Stimulated activated CD8-positive, alpha-beta memory T cell treated with anti-CD3 and anti-CD28 coated beads, Interleukin-15, amount 100 ng/mL, for 24 hours (primary cell): ENCODE measurements at places on chromosomes 2 and 18.

GRCh38 chr2:201257381-201257955 is 2.9 kb upstream of the CASP8 start:
- DNase-seq, result no peak

GRCh38 chr2:101609433-101609832 is 88.1 kb upstream of the MAP4K4 start:
- DNase-seq, result no peak

DNA sequence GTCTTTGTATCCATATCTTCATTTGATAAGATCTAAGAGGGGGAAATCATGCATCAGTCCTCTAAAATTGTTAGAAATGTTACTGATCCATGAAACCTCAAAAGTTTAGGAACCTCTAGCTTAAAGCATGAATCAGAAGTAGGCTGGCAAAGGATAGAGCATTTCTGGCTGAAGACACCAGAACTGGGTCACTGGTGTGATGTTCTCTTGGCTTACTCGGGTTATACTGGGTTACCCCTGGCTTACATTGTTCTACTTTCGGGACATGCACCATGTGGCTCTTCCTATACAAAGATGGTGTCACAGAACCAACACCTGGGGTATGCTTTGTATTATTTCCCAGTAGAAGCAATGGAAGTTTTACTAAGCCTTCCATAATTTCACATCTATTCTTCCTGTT is 83.2 kb upstream of the TNP1 start:
- no peak for DNase-seq

DNA sequence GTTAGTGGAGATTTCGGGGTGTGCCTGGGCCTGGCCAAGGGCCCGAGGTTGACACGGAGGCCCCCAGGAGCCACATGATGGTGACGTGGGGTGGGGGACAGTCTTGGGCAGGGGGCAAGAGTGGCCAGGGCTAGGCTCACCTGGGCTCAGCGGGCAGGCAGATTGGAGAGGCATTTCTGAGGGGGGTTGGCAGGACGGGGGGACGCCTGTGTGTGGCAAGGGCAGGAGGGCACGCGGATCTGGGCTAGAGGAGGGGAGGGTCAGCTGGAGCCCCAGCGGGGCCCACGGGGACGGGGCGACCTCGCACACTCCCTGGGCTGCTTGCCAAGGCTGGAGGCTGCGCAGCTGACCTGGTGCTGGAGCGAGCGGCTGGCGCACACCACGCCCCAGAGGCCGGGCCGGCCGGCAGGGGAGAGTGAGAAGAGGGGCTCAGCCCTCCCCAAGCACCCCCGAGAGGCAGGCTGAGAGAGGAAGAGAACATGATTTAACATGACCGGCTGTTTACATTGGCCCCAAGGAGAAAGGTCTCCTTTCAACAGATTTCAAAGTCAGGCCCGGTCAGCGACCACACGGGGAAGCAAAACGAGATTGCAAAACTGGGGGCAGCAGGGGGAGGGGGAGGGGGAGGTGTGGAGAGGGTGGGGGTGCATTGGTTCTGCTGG is 38.0 kb upstream of the SNED1 start:
- DNase-seq, result no peak

GRCh38 chr2:184363213-184363612 is 235.1 kb upstream of the ZNF804A start:
- no peak for DNase-seq

DNA sequence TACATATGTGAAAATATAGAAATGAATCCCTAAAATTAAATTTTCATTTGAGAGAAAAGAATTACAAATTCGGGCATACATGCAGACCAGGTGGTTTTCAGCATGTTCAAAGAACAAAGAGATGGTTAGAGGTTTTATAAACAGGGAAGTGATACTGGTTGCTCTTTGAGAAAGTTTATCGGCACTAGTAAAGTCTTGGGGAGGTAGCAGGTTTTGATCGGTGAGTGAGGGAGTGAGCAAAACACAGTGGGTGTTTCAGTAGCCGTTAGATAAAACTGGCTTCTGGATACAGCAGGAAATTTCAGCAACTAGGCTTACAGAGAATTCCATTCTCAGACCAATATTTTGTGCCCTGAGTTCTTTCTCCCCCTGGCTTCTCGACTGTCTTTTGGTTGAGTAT is 51.1 kb downstream of the DSC3 start:
- DNase-seq, result no peak

GRCh38 chr2:150126143-150126740 is 361.2 kb downstream of the RND3 start:
- DNase-seq, result no peak

GRCh38 chr18:34085140-34085739 is 139.5 kb downstream of the NOL4 start:
- DNase-seq, result no peak

DNA sequence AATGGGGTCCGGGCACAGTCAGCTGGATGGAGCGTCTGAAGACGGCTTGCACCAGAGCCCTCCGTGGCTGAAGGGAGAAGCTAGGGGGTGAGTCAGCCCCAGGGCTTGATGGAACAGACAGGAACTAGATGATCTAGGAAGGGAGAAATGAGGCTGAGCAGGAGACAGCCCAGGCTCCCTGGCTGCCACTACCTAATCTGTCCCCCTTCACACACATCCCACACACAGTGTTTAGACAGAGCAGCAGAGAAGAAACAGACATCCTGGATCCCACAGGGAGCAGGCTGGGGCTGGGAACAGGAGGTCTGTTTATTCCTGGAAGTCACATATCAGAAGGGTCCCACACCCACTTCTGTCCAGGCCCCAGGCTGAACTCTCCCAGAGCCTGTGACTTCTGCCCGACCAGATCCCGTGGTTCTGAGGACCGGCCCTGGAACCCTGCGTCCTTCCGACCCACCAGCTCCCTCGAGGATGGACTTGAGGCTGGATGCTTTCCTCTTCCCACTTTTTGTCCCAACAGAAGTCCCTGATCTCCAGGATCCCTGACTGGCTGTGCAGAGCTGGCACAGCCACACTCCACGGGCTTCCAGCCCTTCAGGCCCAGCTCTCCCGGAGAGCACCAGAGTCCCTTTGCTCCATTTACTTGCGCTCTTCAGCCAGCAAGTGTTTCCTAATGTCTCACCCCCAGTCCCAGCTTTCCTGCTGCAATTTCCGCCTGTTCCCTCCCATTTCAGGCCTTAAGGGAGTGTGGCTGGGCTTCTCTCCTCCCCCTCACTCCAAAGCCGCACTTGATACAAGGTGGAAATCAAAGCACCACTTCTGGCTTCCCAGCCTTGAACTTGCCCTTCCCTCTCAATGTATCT is 1.5 kb upstream of the GPBAR1 start:
- no peak for DNase-seq

- DNase-seq, result no peak
Measured at GRCh38 chr2:120301284-120301683, 44.7 kb upstream of the INHBB start.

DNA sequence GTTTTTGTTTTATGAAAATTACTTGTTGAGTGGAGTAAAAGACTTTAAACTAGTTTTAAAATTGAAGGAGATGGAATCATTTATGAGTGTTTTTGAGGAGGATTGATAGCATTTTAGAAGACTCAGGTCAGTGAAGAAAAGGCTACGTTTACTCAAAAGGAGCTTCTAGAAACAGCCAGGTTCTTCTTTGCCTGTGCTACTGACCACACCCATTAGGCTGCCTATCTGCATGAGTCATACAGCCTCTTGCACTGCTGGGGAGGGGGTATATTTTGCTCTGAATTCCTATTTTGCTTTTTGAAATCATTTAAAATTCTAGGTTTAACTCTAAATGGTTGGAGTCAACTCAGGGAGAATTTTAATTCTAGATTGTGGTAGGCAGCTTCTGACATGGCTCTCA is 22.3 kb downstream of the EFEMP1 start:
- no peak for DNase-seq

DNA sequence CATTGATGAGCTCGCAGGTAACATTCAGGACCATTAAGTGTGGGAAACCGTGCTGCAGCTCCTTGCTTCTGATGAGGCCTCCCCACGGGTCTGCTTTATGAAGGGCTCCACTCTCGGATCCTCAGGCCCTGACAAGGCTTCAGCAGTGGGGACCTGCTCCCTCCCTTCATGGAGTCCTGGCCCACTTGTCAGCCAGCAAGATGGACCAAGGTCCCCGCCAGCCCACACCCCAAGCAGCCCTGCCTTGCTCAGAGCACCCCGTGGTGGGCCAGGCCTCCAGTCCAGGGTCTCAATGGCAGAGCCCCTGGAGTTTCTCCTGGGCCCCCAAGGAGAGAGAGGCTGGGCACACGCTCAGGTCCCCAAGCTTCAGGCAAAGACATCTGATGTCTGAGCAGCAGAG is 41.5 kb downstream of the CROCC2 start:
- DNase-seq, result no peak

DNA sequence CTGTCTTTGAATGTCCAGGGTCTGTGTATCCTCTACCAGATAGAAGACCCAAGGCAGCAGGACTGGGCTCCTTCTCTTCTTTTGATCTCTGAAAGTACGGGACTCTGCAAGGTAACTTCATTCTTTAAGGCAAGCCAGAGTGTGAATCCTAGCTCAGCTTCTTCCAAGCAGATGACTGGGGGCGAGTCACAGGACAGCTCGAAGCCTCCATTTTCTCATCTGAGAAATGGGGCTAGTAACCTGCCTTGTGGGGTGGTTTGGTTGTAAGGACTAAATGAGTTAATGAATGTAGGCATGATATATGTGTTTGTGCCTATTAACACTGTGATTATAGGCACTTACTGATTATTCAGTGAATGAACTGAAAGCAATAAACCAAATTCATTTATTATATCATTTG is 46.7 kb downstream of the DGKD start:
- no peak for DNase-seq

DNA sequence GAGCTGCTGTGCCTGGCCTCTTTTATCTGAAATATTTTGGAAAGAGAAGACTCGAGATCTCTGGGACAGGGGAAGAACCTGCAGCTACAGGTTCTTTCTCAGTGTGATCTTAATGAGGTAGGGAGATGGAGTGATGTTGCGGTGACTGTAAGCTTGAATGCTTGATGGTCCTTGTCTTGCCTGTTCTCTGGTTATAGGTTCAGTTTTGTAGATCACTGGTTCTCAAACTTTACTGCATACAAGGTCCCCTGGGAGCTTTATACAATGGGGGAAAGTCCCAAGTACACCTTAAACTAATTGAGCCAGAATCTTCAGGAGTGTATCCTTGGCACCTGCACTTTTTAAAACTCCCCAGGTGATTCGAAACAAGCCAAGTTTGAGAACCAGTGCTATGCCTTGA is 136.7 kb upstream of the CXCR4 start:
- no peak for DNase-seq
